Activated CD8-positive, alpha-beta memory T cell treated with anti-CD3 and anti-CD28 coated beads for 1 hour (primary cell): ENCODE measurements at places on chromosomes 6 and 20.
A peak's percentile ranks its signal among the peaks of the same experiment; 100 is the strongest.

DNA sequence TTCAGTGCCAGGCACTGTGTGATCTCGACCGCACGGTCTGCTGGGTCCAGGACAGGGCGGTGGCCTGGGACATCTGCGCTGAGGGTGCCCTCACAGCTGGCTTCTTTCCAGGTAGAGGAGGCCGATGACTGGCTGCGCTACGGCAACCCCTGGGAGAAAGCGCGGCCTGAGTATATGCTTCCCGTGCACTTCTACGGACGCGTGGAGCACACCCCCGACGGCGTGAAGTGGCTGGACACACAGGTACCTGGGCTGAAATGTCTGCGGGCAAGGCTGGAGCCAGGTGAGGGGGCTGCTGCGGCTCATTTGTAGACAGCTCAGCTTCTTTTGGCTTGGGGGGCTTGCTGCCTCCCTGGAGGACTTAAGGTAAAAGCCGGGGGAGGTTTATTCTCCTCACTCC, 26.6 kb downstream of the PYGB start:
- no peak for DNase-seq

GRCh38 chr6:147033267-147033666, 170.9 kb upstream of the STXBP5 start:
- no peak for DNase-seq

DNA sequence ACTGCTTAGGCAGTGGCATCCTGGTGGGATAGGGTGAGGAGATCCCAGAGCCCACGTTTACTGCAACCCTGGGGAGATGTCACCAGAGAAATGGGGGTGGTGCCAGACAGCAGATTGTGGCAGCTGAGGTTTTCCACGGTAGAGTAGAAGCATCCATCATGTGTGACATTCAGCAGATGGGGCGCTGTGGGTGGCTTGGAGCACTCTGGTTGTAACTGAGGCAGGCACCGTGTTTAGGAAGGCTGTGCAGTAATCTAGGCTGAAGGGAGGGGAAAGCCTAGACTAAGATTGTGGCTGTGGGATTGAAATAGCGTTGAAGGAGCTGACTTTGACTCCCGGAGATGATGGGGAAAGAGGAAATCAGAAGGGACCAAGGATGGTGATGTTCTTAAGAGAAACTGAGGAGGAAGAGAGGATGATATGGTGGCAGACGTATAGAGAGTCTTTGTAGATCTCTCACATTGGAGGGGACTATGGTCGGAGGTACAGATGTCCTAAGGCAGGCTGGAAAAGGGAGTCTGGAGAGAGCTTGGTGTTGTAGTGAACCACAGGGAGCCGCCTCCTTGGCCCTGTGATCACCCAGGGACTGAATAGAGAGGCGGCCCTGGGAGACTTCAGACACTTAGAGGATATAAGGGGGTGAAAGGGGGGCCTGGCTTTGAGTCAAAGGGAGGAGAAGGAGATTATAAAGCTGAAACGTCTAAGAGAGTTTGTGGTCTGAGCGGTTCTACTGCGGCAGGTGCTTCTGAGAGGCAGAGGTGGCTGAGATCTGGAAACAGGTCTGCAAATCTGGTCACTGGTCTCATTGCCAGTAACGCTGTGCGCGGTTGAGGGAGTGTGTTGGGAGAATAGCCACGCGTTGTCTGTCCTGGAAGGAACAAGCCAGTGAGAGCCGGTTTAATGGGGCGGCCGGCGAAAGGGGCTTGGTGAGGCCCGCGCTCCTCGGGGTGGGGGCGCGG, 792 bp upstream of the MICA start:
- DNase-seq, result no peak

DNA sequence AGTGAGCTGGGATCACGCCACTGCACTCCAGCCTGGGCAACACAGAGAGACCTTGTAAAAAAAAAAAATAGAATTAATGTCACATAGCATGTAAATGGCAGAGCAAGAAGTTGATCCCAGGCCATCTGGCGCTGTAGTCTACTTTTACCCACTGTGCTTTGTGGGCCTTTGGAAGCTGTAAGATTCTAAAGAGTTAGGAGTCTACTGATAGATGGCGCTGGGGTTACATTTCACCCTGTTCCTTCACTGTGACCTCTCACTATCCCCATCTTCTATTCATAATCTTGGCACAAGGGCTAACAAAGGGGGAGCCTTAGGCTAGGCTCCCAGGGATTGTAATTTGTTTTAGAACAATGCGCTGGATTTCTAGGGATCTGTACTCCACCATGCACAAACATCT, 24.4 kb downstream of the SIRPD start:
- DNase-seq, result no peak

- DNase-seq, result no peak
These were observed 67.1 kb downstream of the REPS1 start for GRCh38 chr6:138920906-138921305.

DNA sequence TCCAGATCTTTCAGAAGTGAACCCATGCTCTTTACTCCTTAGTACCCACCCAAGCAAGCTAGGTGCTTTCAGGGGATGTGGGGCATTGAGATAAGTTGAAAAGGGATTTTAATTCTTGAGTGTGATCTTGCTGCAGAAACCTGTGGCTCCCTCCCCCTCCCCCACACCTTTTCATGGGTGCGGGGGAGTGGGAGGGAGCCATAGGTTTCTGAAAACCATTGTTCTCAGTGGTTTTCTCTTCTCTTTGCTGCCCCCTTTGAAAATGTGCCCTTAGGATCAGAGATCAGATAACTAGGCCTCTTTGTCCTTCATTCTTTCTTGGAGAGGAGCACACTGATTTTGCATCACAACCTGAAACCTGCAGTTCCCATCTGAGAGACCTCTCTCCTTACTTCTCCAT, 2.4 kb downstream of the PCSK2 start:
- DNase-seq, result no peak

DNA sequence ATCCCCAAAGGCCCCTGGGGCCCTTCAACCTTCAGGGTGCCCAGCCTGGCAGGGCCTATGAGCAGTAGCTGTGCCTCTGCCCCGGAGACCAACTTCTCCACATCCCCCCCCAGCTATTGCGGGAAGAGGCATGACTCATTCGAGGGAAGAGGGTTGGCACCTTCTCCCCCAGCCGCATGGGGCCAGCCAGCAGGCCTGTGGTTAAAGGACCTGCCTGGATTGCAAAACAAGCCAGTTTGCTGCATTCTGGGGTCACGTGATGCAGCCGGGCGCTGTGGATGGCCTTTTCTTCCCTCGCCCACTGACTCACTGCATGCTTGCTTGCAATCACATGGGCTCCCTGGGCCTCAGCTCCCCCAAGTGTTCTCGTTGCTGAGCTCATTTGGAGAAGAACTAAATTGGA, 182.5 kb downstream of the MAFB start:
- peak; percentile 3 for DNase-seq

GRCh38 chr6:19342616-19343015, 494.6 kb upstream of the ID4 start:
- no peak for DNase-seq

GRCh38 chr6:110828396-110828795, 13.1 kb upstream of the CDK19 start:
- no peak for DNase-seq

DNA sequence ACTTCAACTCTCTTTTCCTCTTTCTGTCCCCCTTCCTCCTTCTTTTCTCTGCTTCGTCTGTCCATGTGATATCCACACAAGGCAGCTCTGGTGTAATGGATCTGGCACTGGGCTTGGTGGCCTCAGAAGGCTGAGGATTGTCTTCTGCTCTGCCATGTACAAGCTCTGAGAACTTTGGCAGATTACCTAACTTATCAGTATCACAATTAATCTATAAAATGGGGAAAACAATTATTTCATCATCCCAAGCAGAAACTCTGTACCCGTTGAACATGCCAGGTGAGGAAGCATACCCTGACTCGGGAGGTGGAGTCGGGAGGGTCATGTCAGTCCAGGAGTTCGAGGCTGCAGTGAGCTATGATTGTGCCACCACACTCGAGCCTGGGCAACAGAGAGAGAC, 10.6 kb downstream of the RNF144B start:
- DNase-seq, result no peak

DNA sequence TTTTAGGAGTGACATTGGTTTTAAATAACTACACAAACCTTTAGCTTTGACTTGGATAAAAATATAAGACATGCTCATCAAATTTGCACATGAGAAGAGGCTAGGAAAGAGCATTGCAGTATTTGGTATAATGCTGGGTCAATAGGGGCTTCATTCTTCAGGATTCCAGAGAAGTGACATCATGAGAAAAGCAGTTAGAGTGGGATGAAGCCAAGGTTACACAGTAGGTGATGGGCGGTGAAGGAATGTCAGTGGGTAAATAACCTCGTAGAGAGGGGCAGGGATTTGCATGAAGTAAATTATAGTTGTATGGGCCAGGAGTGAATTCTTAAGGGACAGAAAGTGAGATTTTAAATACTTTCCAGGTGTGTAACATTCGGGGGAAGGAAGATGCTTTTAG, 216.2 kb downstream of the RFPL4B start:
- DNase-seq, result no peak

DNA sequence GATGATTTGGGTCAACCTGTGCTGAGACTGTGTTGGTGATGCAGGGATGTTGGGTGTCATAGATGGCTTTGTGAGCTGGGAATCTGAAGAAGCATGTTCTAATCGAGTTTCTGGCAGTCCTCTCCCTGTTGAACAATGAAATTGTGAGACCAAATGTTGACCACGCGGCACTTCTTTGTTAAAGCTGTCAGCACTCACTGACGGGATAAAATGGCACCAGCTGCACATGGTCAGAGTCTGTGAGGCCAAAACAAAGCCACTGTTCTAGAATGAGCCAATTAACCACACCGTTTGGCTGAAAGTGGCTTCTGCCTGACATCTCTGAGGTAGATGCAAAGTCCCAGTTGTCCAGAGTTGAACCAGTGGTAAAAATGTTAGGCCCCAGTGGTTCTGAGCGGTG, 562.2 kb downstream of the KIF16B start:
- DNase-seq, result no peak

- no peak for DNase-seq
These were observed 754.5 kb downstream of the C6orf118 start for GRCh38 chr6:164554700-164555476.

DNA sequence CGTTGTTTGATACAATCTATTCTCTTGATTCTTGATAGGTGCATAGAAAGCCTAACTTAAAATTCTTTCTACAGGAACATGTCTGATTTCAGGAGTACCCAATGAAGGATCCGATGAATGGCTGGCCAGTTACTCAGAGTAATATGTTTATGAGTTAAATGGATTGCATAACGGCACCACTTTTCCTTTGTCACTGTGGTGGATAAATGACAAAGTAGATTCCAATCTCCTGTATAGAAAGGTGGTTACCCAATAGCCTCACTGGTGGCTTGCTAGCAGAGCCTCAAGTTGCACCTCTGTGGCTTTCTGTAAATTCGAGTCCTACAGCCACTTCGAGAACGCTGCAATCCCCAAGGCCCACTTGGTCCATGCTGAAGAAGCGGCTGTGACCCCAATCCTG, 28.4 kb downstream of the LHFPL5 start:
- no peak for DNase-seq

DNA sequence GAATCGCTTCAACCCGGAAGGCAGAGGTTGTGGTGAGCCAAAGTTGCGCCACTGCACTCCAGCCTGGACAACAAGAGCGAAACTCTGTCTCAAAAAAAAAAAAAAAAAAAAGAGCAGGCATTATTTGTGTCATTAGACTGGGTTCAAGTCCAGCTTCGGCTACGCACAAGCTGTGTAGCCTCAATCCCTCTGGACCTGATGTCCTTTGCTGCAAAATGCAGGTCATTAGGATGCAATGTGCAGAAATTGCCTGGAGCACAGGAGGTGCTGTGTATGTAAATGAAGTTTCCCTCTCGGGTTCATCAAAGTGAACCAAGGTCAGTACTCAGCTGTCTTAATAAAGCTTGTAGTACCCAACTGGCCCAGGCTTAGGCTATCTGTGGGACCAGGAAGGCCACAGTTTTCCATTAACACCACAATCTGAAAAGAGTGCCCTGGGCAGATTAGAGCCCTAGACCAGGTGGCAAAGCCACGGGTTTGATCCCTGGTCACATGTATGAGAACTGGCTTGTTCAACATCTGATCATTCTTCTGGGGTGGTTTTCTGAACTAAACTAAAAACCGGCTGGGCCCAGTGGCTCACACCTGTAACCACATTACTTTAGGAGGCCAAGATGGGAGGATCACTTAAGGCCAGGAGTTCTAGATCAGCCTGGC, 155.3 kb downstream of the ZMYND8 start:
- no peak for DNase-seq

DNA sequence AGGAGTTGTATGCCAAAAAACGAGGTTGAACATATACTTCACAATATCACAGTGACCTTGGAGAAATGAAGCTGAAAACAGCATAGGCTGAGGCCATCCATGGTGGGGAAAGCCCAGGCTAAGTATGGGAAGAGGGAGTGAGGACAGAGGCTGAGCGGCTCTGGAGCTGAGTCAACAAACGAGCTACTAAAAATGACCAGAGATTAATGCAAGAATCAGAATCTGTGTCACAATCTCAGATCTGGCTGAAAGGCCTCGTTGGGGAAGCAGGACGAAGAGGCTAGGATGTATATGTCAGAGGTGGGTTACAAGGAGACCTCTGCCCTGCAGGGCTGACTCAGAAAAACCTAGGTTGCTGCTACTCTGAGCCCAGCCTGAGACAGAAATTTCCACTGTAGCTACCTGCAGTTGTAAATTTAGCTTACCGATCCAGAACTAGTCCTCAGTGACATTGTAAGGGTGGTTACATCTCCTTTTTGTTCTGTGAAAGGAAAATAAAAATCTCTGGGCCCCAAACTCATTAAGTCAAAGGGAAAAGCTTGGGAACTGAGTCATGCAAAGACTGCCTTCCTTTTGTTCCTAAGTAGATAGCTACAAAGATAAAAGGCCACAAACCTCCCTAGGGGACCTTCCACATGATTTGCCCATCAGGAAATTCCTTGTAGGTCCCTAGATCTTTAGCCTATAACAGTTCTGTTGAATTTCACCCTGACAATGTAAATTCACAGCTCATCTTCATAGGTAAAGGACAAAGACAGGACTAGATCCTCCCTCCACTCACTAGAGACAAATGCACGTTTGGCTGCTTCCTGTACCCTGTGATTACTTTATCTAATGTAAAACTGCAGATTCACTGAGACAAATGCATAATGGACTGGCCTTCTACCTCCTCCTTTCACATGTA, 8.5 kb upstream of the TUBB2A start:
- DNase-seq, result no peak

- no peak for DNase-seq
These were observed 243.7 kb downstream of the MYLK4 start for GRCh38 chr6:2507016-2507415.

DNA sequence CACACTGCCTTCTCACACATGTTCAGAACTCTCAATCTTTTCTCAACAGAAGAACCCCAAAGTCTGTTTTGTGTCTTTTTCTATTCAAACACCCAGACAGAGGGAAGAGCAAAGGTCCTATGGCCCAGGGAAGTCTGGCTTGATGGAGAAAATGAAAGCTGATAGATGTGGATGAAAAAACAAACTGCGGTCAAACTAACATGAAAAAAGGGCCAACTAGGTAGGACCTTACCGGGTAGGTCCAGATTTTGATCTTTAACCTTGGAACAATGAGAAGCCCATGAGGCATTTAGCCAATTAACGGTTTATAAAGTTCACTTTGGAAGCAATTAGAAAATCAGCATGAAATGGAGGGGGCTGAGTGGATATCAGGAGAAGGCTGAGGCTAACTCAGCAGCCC, 507.7 kb upstream of the SLC35B3 start:
- DNase-seq, result no peak
